ENCODE measurements at places on chromosomes 1 and 21. TPM values are rescaled to one million over a fixed set of nuclear protein-coding genes. Genes with fewer than 3 reads are reported as not detected.

STMN1 gene
- total RNA-seq: 23.9 TPM

TSPEAR gene
- total RNA-seq: not detected

PCP4L1 gene
- total RNA-seq: 0.32 TPM

OPTC gene
- not detected for total RNA-seq

TDRD5 gene
- total RNA-seq: 3.9 TPM

DAB1 gene
- 0.66 TPM for total RNA-seq

ZNF670 gene
- 2.1 TPM for total RNA-seq

CDC14A gene
- total RNA-seq: 16.5 TPM

FASLG gene
- not detected for total RNA-seq

TEX38 gene
- total RNA-seq: not detected

SPATA6 gene
- 43.3 TPM for total RNA-seq

OLFM3 gene
- total RNA-seq: not detected

GRHL3 gene
- total RNA-seq: 4.0 TPM

PEAR1 gene
- total RNA-seq: 15.1 TPM

CD2 gene
- 3.5 TPM for total RNA-seq

FCRL4 gene
- total RNA-seq: not detected

KCNA3 gene
- total RNA-seq: 0.96 TPM

ZNF669 gene
- total RNA-seq: 11.5 TPM

GJA5 gene
- 34.1 TPM for total RNA-seq

CASQ2 gene
- total RNA-seq: 3.3 TPM

CD84 gene
- total RNA-seq: 17.0 TPM

ATF3 gene
- total RNA-seq: 26.9 TPM

PRR9 gene
- not detected for total RNA-seq

NBPF4 gene
- total RNA-seq: not detected

PLA2G2A gene
- total RNA-seq: 71.4 TPM

SLC44A5 gene
- total RNA-seq: 0.16 TPM

FAM78B gene
- 3.2 TPM for total RNA-seq

VPS72 gene
- total RNA-seq: 34.7 TPM

EPHA8 gene
- not detected for total RNA-seq

C1orf210 gene
- total RNA-seq: 7.2 TPM

MPZ gene
- total RNA-seq: 3.2 TPM

VANGL2 gene
- total RNA-seq: 0.48 TPM

FCGR3A gene
- 23.9 TPM for total RNA-seq

TTC39A gene
- 0.96 TPM for total RNA-seq

ZYG11A gene
- total RNA-seq: not detected

PIGR gene
- total RNA-seq: 123 TPM

COL9A2 gene
- 22.0 TPM for total RNA-seq

CR2 gene
- total RNA-seq: 0.29 TPM

CCDC185 gene
- total RNA-seq: not detected

ATPAF1 gene
- total RNA-seq: 44.8 TPM

SIM2 gene
- 0.33 TPM for total RNA-seq

RNU11 gene
- not detected for total RNA-seq

USH2A gene
- not detected for total RNA-seq

WNT3A gene
- total RNA-seq: not detected

FBXO2 gene
- 1.3 TPM for total RNA-seq

ASAP3 gene
- 47.7 TPM for total RNA-seq

KCNE1 gene
- 2.2 TPM for total RNA-seq

OR2L13 gene
- 0.33 TPM for total RNA-seq

EFNA3 gene
- 6.6 TPM for total RNA-seq

GSTM3 gene
- 40.0 TPM for total RNA-seq

AIRE gene
- total RNA-seq: not detected

AK5 gene
- 111 TPM for total RNA-seq

TNFRSF9 gene
- 0.59 TPM for total RNA-seq

MYOM3 gene
- 0.98 TPM for total RNA-seq

FCRL2 gene
- 0.66 TPM for total RNA-seq

RIMKLA gene
- 0.73 TPM for total RNA-seq

AMY1C gene
- not detected for total RNA-seq

All from breast epithelium (tissue), 4 donors.